Activated naive CD8-positive, alpha-beta T cell treated with anti-CD3 and anti-CD28 coated beads, Interleukin-2, amount 10 ng/mL, durations not matched to agents 7 days and 5 days (primary cell): ENCODE measurements at places on chromosomes 5 and 9.

GRCh38 chr5:35029333-35029732, 18.4 kb downstream of the AGXT2 start:
- no peak for DNase-seq

- DNase-seq, result no peak
Observed at GRCh38 chr5:92741906-92742305, 839.1 kb downstream of the NR2F1-AS1 start.

DNA sequence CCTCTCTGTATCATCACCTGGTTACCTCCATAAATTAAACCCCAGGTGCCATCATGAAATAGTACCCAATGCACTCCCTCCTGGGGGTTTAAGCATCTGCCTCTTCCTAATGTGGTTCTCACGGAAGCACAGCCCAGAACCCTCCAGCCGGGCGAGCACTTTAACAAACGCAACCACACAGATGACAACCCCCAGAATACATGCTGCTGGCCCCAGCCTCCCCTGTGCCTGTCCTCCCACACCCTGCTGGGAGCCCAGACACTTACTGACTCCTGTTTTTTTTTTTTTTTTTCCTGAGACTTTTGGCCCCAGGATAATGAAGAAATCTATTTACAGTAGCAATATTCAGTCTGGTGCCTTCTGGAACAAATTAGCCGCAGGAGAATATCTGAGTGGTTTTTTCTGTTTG, 50.0 kb upstream of the COL5A1 start:
- no peak for DNase-seq

DNA sequence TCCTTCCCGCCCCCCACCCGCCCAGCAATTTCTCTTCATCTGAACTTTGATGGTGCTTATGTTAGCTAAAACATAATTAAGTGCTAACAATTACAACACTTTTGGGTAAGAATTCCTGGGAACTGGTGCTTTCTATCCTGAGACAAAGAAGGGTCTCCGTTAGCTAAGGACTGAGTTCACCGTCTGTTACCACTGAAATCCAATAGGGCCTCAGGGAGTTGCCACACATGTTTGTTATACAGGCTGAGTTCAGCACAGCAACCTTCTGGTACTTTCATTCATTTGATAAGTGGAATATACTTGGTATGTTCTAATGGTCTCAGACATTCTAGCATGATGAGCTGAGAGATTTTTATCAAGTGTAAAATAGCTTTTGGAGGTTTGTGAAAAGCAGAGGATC, 437.9 kb downstream of the EFNA5 start:
- no peak for DNase-seq

- DNase-seq, result no peak
Observed at GRCh38 chr9:20303996-20304395, 318.3 kb downstream of the MLLT3 start.
